Activated CD4-positive, alpha-beta T cell treated with anti-CD3 and anti-CD28 coated beads, Interleukin-2, amount 10 ng/mL, durations not matched to agents 7 days and 5 days (primary cell): ENCODE measurements at places on chromosomes 3 and 15. TPM values are rescaled to one million over a fixed set of nuclear protein-coding genes. Genes with fewer than 3 reads are reported as not detected.

Gene GOLGA8S
- total RNA-seq: 0.20 TPM

DNA sequence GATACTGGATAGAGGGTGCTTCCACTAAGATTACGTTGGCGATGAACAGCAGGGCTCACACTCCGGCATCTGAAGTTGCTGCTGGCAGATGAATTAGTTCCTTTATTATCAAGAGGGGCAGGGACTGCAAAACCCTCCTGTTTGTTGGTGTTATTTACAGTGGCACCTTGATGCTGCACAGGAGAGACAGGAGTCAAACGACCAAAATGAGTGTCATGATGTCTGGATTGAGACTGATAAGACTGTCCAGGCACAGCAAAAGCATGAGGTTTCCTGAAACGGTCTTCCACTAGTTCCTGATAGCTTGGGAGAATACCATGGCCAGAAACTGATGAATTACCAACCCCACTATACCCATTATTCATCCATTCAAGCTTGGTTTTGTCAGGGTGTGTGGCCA is 100.8 kb upstream of the NEDD4 start:
- peaks cover 63% of the 10 kb centered on the region for H3K36me3 ChIP-seq
- H3K27ac ChIP-seq: no peak overlapping the region
- H3K27me3 ChIP-seq: no peaks in the 10 kb centered on the region
- H3K4me1 ChIP-seq: peaks cover 8% of the 10 kb centered on the region
- DNase-seq: no peak

Gene RCCD1
- total RNA-seq: 30.8 TPM

Gene CP
- total RNA-seq: not detected

Gene PP2D1
- not detected for total RNA-seq

GRCh38 chr3:59381282-59381681 is 331.5 kb upstream of the CFAP20DC start:
- H3K27me3 ChIP-seq: no peaks in the 10 kb centered on the region
- DNase-seq: no peak
- no peaks in the 10 kb centered on the region for H3K36me3 ChIP-seq
- H3K27ac ChIP-seq: no peak overlapping the region
- no peak overlapping the region for H3K4me3 ChIP-seq

DNA sequence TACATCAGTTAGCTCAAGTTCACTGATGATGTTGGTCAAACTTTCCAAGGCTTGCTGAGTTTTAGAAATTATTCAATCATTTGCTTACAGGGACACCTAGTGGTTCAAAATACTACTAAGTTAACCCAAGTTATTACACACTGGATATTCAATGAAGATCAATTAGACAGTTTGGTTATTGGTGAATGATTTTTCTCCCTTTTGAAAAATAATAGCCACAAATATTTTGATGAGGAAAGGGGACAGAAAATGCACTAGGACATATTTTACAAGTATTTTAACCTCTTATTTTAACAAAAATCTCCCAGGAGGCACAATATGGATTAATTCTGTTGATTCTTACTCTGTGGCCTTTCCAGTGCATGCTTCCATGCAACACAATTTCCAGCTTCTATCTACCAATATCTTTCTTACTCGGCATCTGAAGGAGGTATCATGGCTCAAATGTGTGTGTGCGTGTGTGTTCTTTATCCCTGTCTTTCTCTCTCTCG is 20.1 kb upstream of the GOLGA6L2 start:
- H3K36me3 ChIP-seq: no peaks in the 10 kb centered on the region
- H3K27me3 ChIP-seq: peaks cover 4% of the 10 kb centered on the region
- no peaks in the 10 kb centered on the region for H3K4me1 ChIP-seq
- no peak overlapping the region for H3K4me3 ChIP-seq

DNA sequence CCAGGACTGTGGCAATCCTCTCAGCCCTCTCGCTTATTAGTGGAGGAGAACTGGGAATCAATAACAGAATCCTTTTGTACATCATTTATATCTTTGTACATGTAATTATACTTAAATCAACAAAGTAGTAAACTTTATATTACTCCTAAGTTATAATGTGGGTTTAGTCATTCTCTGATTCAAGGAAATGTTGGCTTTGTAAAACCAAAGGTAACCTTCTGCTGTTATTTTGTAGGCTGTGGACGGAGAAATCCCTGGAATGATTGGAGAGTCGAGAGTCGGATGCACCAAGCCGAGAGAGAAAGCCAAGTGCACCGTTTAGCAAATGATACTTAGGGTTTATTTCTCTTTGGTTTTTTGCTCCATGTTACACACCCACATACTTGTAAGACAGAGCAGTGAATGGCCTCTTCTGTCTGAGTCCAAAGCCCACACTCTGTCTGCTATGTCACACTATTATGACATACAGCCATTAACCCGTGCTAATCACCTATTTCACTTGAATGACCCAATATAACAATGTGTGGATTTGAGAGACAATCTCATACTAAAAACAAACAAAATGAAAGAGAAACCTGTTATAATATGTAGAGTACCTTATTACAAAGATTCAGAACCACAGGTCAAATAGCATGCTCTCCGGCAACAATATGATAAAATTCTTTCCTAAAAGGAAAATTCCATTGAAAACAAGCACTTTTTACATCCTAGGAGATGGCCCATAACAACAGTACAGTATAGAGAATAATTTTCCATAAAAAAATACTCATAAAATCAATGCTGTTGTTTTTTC is 72.2 kb downstream of the MECOM start:
- H3K4me3 ChIP-seq: no peak overlapping the region
- no peak overlapping the region for H3K27ac ChIP-seq
- no peaks in the 10 kb centered on the region for H3K36me3 ChIP-seq
- DNase-seq: no peak

- H3K4me3 ChIP-seq: no peak overlapping the region
- H3K4me1 ChIP-seq: peaks cover 5% of the 10 kb centered on the region
- H3K27ac ChIP-seq: no peak overlapping the region
- H3K36me3 ChIP-seq: no peaks in the 10 kb centered on the region
- DNase-seq: no peak
Observed at GRCh38 chr3:16768956-16769355, 115.8 kb upstream of the PLCL2 start.

DNA sequence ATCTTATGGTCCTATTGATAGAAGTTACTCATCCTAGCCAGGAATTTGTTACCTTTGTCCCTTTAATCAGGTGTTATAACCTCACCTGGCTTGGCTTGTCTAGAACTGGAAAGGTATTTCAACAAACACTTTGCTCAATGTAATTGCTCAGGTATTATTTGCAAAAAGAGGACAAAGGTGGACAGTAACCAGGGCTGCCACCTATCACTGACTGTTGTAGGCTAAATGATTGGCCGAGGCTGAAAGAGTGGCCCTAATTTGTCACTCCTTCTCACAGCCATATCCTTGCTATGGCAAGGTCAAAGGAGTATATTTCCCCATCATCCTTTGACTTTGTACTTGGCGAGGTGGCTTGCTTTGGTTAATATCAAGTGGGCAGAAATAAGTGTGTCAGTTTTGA is 2.7 kb upstream of the SELENOS start:
- no peaks in the 10 kb centered on the region for H3K27me3 ChIP-seq
- no peak for DNase-seq

DNA sequence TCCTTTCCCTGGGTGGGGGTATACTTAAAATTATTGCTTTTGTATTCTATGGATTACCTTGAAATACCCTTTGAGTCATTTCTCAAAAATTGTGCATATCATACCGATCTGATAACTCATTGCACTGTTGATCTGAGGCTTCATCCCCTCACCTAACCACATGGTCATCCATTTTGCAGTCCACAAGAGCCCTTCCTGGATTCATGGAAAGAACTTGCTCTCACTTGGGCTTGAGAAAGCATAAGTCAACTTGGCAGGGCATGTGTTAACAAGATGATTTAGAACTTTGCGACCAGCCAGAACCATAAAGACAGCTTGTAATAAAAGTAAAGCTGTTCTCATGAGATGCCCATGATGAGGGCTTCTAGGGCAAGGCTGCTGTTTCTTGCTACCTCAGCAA is 22.2 kb downstream of the MME start:
- no peak overlapping the region for H3K4me3 ChIP-seq
- no peaks in the 10 kb centered on the region for H3K36me3 ChIP-seq
- DNase-seq: no peak

GRCh38 chr15:36926427-36926825 is 173.9 kb downstream of the MEIS2 start:
- no peak overlapping the region for H3K27ac ChIP-seq
- H3K36me3 ChIP-seq: no peaks in the 10 kb centered on the region
- no peaks in the 10 kb centered on the region for H3K4me1 ChIP-seq
- no peak overlapping the region for H3K4me3 ChIP-seq

Gene TBC1D5
- total RNA-seq: 48.4 TPM

DNA sequence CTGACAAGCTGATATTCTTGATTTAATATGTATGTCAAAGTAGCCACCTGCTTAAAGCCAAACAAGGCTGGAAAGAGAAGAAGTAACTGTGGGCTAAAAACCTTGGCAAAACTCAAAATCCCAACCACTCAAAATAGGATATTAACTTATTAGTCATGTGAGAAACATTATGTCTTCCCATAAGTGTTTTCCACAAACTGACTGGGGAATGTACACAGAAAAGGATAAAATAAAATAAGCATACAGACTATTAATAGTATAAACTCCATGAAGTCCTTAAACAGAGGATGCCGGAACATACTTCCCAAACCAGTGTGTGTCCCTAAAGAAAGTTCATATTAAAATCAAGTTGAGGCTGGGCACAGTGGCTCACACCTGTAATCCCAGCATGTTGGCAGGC is 263.7 kb upstream of the THBS1 start:
- no peak for DNase-seq
- H3K27me3 ChIP-seq: peaks cover 13% of the 10 kb centered on the region
- H3K4me3 ChIP-seq: no peak overlapping the region
- no peaks in the 10 kb centered on the region for H3K36me3 ChIP-seq
- no peak overlapping the region for H3K27ac ChIP-seq
